Tibial artery (tissue), 4 donors: ENCODE measurements at places on chromosomes 3 and 15.

DNA sequence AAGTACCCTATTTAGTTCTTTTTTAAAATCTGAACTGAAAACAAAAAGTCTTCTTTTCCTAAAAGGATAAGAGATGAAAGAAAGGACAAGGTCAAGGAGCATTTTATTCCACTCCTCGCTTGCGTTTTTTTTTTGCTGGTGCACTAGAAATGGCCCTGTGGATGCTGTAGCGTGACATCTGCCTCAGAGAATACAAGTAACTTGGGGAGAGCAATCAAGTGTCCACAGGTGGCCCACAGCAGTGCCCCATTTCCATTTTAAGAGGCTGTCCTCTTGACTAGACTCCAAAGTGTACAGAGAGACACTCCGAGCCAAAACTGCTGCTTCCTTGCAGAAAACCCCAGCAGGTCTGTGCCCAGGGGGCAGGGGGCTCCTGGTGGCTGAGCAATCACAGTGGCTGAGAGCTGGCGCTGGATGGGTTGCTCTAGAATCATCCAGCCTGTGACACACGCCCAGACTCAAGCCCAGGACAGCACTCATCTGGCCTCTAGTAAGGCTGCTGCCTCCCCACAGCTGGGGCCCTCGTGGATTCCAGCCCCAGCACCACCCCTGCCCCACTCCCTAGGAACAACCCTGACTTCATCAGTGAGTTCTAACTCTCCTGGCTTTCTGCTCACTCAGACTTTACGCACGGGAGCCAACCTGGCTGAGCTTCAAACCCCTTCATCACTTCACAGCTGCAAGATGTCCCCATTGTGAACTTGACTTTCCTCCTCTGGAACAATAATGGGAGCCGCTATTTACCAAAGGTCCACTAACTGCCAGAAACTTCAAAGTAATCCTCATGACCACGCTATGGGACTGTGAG, 71.1 kb upstream of the SPATA12 start:
- DNase-seq = no peak

DNA sequence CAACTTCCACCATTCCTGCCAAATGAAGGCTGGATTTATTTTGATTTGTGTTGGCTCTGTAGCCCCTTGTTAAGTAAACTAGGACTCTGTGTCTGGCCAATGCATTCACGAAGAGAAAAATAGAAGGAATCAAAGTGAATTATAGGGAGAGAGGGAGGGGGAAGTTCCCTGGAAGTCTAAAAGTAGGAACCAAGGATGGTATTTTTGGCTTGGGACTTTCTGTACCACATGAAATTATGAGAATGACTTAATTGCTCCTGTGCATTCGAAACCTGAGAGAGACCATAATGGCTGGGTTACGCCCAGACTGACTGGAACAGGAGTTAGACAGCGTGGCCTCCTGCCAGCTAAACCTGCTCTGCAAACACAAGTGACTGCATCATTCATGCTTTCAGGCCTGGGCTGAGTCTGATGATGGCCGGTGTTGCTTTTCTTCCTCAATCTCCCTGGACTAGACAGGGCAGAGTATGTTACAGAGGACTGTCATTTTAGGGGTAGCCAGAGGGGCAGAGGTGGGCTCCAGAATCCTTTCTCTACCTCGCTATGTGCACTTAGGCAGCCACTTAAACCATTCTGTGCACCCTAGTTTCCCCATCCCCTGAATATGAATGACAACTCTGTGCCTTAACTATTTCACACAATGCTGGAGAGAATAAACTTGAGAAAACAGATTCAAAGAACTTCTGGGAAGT, 58.9 kb downstream of the MYO1E start:
- DNase-seq = peak; percentile 96

DNA sequence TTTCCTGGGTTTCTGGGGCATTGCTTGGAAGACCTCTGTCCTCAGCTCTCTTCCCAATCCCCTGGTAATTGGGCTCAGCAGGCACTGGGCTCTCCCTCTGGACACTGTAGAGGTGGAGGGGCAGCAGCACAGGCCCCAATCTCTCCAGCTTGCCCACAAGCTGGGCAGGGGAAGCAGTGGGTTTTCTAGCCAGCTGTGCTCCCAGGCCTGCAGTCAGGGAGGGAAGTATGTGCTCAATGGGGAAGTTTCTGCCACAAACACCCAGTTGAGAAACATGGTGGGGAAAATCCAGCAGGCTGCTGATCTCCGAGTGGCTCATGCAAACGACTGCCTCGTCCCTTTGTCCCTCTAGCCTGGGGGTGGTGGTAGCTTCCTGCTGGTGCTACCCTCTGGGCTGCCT, 12.8 kb upstream of the RFT1 start:
- DNase-seq = no peak

- DNase-seq = no peak
Observed at GRCh38 chr3:154954757-154955156, 125.4 kb upstream of the MME start.

DNA sequence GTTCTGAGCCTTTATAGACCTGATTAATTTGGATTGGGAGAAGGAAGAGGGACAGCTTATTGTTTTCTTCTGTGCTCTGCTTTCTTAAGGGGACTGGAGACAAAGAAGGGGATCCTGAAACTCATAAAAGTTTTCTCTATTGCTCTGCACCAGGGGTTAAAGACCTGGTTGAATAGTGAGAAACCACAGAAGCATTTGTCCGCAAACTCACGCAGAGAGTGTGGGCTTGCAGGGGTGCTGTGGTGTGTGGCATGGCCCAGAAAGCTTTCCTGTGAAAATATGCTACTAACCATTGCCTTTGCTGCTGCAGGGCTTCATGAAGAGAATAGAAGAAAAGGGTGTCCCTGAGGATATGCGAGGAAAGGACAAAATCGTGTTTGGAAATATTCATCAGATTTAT, 73.1 kb upstream of the UMPS start:
- no peak for DNase-seq

DNA sequence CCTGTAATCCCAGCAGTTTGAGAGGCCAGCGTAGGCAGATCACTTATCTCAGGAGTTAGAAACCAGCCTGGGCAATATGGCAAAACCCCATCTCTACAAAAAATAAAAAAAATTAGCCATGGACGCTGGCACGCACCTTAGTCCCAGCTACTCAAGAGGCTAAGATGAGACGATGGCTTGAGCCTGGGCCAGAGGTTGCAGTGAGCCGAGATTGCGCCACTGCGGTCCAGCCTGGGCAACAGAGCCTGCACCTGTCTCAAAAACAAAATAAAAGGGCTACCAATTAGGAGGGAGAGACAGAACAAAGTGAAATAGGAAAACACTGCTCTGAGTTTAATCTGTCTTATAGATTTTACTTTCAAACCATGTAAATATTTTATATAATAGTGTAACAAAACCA, 33.8 kb downstream of the MSL2 start:
- no peak for DNase-seq

- no peak for DNase-seq
Observed at GRCh38 chr15:77057072-77057471, 13.8 kb downstream of the TSPAN3 start.

DNA sequence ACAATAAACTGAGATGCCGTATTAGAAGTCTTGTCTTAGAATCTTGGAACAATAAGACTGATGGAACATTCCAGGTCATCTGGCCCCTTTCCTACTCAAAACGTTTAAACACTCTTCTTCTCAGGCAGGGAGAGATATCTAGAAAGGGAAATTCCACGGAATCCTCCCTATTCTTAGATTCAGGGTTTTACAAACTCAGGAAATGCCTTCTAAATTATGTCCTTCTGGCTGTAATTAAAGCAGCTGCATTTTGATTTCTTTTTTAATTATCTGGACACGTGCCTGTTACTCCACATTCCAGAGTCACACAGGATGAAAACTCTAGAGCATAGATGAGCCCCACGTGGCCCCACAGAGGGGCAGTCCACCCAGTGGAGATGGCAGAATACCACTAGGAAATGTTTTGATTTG, 41.5 kb upstream of the MTMR10 start:
- no peak for DNase-seq

DNA sequence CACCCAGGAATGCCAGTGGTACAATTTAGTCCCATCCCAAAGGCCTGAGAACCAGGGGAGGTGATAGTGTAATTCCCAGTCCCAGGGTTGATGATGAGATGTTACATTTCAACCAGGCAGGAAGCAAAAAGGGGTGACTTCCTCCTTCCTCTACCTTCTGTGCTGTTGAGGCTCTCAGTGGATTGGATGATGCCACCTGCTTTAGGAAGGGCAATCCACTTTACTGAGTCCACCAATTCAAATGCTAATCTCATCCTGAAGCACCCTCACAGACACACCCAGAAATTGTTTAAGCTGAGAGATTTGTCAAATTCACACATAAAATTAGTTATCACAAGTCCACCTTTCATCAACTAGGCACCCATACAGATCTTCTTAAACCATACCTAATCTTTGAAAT, 418.5 kb upstream of the GOLIM4 start:
- DNase-seq = no peak

GRCh38 chr3:172688588-172688987, 22.3 kb downstream of the NCEH1 start:
- no peak for DNase-seq

GRCh38 chr3:65265942-65266590, 578.3 kb upstream of the ADAMTS9 start:
- DNase-seq = no peak

- DNase-seq = no peak
Observed at GRCh38 chr3:124772081-124772831, 42.0 kb downstream of the UMPS start.

DNA sequence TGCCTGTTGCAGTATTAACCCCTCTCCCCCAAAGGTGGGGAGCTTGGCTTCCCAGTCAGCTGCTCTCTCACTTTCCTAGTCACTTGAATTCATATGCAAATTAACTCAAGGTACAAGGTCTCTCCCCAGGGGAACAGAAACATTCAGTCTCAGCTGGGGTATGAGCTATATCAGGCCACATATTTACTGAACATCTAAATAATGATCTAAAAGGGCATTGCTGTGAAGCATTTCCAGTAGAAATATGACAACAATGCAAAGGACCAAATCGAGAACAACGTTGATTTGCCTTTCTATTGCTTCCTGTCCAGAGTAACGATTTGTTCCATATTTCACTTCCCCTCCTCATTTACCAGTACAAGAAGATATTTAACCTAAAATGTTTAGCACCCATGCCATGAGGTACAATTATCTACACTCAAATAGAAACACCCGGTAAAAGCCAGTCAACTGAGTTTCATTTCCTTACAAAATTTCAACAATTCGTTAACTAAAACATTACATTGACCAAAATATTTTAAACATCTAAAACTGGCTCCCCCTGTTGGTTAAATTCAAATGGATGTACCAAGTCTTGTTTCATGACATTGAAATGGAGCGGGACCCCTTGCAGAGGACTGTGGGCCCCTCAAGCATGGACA, 36.5 kb upstream of the KLHL6 start:
- no peak for DNase-seq

- no peak for DNase-seq
Observed at GRCh38 chr3:23073724-23074305, 129.3 kb upstream of the UBE2E2 start.

DNA sequence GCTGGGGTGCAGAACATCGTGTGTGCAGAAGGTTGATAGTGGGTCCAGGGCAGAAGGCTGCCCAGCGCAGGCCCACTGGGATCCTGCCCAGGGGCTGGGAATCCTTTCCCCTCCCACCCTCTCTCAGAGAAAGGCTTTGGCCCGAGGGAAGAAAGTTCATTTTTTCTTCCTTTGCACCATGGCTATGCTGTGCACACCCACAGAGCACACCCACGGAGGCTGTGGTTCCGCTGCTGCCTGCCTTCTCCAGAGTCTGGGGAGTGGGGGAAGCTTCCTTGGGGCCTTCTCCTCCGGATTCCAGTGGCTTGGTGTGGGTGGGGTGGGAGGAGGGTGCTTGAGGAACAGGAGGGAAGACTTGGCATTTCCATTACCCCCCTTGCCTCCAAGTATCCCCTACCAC, 7.0 kb upstream of the PRKCD start:
- DNase-seq = no peak

DNA sequence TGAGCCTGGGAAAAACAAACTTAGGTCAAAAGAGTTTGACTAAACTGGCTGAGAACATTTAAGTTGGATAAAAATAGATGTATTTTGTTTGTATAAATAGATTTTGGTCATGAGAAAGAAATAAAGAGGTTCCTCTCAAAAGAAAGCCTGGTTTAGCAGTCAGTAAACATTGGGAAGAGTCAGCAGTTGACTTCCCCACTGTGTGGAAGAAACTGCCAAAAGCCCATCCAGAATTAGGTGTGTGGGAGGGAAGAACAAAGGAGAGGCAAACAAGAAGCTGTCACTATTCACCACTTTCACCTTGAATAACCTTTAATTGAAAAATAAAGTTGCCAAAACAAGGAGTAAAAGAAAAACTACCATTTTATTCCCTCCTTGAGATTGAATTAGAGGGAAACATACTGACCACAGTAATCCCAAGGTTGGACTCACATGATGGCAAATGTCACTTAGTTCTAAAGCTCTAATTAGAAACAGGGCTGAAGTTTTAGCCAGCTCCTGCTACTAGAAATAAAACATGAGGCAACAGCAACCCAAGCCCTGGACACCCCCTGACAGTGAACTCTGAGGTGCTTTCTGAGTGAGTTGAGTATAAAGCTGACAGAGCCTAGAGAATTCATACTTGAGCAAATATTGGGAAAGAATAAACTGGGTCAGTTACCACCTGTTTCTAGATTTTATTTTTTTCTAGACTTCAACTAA, 139.3 kb downstream of the SERPINI1 start:
- DNase-seq = peak; percentile 21

DNA sequence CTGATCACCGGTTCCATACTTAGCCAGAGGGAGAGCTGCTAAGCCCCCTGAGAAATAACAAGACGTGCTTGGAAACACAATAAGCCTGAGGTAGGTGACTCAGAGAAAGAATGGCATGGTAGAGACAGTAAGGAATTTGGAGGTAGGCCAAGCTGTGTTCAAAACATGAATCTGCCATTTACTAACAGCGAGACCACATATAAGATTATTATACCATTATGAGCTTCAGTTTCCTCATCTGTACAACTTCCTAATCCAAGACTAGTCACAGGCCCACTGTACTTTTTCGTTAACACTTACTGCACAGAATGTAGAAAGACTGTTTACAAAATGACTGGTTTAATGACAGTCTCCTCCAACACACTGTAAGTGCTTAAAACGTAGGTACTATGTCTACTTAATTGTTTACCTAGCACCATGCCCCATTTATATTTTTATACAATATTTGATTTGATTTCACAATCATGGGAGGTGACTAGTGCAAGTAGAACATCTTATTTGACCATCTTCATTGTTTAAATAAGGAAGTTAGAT, 25.7 kb downstream of the ATOSA start:
- DNase-seq = no peak

GRCh38 chr3:46163556-46164041, 44.5 kb downstream of the CCR1 start:
- no peak for DNase-seq

DNA sequence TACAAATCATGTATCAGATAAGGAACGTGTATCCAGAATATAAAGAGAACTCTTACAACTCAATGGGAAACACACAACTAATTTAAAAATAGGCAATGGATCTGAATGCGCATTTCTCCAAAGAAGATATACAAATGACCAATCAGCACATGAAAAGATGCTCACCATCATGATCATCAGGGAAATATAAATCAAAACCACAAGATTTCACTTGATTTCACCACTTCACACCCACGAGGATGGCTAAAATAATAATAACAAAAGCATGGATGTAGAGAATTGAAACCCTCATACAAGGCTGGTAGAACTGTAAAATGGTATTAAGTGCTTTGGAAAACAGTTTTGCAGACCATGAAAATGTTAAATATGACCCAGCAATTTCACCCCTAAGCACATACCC, 26.7 kb upstream of the SLC12A8 start:
- no peak for DNase-seq

- DNase-seq = no peak
Observed at GRCh38 chr3:53114412-53115074, 15.7 kb downstream of the RFT1 start.

GRCh38 chr3:143847787-143848631, at the start of gene SLC9A9:
SLC9A9 (minus strand) TSS chr3:143848468; CDS start chr3:143848322, 146 bp downstream.
- DNase-seq = no peak
